Left renal cortex interstitium (tissue), 4 donors: ENCODE measurements at places on chromosomes 12 and 14.

DNA sequence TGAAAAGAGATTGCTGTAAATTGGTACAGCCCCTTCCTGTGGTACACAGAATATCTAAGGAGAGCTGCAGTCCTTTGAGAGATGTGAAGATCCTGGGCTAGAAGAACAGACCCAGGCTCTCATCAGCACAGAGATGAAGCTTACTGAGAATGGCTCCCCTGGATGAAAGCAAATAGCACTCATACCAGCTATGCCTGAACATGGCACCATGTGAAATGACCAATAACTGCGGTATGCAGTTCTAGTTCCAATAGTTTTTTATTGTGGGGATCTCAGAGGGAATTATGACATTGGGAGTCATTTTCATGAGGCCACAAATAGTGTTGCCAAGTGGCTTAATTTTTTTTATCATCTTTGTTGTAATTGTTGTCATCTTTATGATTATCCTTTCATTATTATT is 15.4 kb upstream of the TRHDE start:
- no peak for DNase-seq

DNA sequence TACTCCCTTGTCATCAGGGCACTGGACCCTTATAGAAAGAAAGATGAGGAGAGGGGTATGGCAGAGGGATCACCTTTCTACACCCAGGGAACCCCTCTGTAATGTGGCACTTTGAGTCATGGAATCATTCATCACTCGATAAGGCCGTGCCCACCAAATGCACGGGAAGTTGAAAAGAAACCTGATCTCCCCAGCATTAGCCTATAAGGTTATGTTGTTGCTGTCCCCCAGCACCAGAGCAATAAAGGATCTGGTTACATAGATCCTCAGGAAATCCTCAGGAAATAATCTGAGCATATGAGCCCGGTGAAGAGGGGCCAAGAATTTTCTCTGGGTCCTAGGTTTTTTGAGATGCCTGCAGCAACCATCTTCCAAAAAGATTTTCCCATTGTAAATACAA is 148.8 kb upstream of the CRY1 start:
- no peak for DNase-seq

DNA sequence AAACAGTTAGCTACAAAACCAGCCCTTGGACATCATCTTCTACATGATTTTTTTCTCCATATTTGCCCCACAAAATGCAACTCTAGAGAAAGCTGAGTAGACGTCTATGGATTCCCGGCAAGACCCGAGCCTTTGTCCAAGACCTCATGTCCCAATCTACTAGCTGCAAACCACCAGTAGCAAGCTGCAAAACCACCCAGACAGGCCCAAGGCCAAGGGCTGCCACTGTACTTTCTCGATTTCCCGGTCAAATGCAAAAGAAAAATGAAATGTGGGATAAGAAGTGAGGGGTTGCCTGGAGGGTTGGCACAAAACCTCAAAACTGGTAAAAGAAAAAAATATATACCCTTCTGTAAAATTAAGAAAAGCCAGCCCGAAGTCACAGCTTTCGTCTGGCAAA is 2.9 kb upstream of the SIX6 start:
- DNase-seq, result no peak

DNA sequence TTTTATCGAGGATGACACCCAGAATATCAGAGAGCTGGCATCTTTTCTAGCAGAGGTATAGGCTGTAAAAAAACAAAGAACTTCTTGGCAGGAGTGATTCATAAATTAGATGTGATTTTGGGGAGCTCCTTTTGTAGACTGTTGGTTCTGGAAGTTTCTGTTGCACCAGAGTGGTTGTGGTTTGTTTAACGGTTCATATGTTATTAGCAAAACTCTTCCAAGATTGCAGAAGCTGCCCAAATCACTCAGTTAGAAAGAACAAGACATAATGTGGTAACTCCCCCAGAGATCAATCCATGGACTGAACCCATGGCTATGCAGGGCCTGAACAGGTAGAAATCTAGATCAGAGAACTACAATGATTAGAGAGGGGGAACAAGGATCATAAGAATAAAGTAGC is 6.7 kb upstream of the RNASE10 start:
- DNase-seq, result no peak

GRCh38 chr12:26396402-26396801 is 201.0 kb downstream of the SSPN start:
- DNase-seq, result no peak

- DNase-seq, result no peak
Observed at GRCh38 chr14:98858561-98858960, 413.4 kb downstream of the BCL11B start.

- no peak for DNase-seq
Observed at GRCh38 chr14:80615831-80616230, 325.7 kb downstream of the CEP128 start.
